Activated T-helper 1 cell treated with anti-CD3 and anti-CD28 coated beads, Interleukin-2, amount 50 U/mL, for 16 hours (primary cell): ENCODE measurements at places on chromosomes 3 and 15.

DNA sequence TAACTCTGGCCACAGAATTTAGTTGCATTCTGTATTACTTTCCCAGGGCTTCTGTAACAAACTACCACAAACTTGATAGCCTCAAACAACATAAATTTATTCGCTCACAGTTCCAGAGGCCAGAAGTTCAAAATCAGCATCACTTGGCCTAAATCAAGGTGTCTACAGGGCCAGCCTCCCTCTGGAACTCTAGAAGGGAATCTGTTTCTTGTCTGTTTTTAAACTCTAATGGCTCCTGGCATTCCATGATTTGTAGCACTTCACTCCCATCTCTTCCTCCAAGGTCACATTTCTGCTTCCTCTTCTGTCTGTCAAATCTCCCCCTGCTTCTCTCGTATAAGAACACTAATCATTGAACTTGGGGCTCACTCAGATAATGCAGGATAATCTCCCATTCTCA lies 151.9 kb upstream of the ARPP21 start:
- DNase-seq, result no peak

- DNase-seq, result no peak
Measured at GRCh38 chr3:152434142-152434541, 165.4 kb downstream of the MBNL1 start.

DNA sequence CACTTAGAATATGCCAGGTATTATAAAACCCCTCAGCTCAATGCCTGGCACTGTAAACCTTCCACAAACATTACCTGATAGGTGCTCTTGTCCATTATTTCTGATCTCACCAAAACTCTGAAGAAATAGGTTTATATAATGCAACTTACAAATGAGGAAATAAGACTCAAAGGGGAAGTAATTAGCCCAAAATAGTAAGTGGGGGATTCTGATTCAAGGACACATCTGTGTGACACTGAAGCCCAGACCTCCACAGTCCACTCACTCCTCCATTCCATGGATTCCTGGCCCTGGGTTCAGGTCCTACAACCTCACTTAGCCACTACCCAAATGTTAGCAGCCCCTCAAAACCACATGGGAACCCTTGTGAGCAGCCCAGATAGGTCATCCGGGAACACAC lies 49.9 kb downstream of the TRANK1 start:
- DNase-seq, result no peak

DNA sequence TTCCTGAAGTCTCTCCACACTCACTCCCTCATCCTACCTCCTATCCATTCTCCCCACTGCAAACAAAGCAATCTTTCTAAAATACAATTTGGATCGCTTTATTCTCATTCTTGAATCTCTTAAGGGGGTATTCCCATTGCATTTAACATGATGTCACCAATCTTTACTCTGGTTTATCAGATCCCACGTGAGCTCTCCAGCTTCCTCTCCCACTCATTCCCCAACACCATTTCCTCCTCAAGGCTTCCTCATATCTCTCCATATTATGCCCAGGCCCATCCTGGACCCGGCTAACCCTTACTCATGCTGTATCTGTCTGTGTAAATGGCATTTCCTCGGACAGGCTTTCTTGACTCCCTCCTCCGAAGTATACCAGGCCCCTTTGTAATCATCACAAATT lies 165.0 kb downstream of the CD47 start:
- DNase-seq, result no peak

GRCh38 chr3:17583530-17583929 lies 158.9 kb downstream of the TBC1D5 start:
- DNase-seq, result no peak

GRCh38 chr3:109806929-109807328 lies 469.6 kb upstream of the DPPA4 start:
- peak; percentile 6 for DNase-seq

- no peak for DNase-seq
Measured at GRCh38 chr3:132399054-132399929, 18.0 kb upstream of the DNAJC13 start.

DNA sequence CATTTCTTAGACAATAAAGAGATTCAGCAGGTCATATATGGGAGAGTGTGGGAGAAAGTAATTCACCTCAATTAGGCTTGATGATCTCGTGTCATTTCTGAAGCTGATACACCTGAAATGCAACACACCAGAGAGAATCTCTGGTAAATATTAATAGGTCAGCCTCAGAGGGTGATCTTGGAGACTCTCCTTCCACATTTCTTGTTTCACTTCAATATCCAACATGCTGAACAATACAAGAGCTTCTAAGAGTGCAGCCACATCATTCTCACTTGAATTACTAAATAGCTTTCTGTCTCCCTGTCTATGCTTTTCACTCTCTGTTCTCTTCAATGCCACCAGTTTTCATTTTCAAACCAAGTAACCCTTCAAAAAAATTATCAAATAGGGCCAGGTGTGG lies 71.1 kb upstream of the GK5 start:
- DNase-seq, result no peak

DNA sequence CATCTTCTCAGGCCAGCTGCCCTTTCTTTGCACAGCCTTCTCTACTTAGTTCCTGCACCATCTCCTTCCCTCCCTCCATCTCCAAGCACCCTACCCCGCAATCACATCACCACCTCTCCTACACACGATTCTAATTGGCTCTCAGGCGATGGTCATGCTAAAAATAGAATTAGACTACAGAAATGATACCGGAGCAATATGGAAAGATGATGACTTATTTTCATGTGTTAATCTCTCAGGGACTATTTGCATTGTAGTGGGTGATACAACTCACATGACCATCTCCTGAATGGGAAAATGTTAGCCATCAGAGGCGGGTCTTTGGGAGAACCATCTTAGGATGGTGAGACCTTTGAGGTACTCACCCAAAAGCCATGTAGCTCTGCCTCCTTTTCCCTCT lies 54.7 kb upstream of the PPARG start:
- DNase-seq, result no peak

DNA sequence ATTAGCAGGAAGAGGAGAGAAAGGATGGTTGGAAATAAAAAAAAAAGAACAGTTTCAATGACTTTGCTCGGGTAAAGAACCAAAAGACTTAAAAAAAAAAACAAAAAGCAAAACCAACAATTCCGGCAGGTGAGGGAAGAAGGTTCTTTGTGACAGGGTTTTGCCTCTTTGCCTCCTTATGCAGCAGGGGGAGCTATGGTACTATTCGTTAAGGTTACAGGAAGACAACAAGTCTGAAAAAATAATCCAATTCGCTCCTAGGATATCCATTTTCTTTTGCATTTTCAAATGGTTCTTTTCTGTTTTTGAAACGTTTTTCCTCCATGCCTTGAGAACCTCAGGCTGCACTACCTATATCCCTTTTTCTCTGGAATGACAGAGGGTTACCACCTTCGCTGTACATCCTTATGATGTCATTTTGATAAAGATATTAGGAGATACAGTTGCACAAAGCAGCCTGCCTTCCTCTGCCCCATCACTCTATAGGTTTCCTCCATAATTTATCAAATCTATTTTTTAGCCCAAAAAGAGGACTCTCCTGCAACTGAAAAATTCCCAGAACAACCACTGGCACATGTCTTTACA lies 55.0 kb downstream of the CFAP20DC start:
- DNase-seq, result no peak

DNA sequence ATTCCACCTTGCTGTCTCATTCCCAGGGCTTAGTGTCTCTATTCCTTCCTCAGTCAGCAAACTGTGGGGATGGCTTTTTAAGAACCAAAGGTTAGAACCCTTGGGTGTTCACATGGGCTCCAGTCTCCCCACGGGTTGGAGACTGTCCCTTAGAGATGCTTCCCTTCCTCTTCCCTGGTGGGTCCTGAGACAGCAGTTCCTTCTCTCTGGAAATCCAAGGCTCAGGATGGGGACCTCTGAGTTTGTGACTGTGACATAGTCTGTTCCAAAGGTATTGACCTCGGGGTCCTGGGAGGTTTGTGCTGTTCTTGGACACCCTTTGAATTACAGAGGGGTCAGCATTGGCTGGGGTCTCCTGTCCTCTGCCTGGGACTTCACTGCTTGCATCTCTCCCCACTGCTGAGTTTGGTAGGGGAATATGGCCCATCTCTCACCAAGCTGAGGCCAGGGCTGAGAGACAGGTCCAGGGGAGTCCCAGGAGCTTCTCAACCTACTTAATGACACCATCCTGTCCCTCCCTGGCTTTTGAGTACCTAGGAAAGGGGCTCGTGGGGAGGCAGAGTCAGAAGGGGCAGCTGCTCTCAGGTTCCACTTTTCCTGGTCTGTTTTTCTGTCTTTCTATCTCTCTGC lies 1.5 kb downstream of the GRM2 start:
- DNase-seq, result no peak

- no peak for DNase-seq
Measured at GRCh38 chr3:190119461-190120268, 1.0 kb downstream of the P3H2 start.

GRCh38 chr3:65045138-65045537 lies 357.3 kb upstream of the ADAMTS9 start:
- no peak for DNase-seq

DNA sequence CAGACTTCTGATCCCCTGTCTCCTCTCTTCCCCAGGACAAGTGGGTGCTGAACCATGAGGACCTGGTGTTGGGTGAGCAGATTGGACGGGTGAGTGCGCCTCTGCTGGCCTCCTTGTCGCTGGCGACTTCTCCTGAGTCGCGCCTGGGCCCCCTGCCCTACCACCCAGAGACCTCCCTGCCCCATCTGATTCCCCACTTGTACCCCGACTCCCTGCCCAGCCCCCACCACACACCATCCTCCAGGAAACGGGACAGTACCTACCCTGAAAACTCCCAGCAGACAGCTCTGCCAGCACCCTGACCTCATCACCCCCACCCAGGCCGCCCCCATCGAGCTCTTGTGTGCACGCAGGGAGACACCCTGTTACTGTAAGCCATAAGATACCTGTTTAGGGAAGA lies 7.7 kb downstream of the FES start:
- DNase-seq, result no peak

DNA sequence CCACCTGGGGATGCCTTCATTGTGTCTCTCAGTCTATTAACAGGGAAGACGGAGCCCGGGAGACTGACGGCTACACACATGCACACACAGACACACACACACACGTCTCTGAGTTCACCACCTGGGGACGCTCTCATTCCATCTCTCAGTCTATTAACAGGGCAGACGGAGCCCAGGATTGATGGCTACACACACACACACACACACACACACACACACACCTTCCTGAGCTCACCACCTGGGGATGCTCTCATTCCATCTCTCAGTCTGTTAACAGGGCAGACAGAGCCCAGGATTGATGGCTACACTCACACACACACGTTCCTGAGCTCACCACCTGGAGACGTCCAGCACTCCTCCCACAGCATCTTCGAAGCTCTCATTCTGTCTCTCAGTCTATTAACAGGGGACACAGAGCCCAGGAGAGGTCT lies 143.9 kb downstream of the OR4M2 start:
- DNase-seq, result no peak

DNA sequence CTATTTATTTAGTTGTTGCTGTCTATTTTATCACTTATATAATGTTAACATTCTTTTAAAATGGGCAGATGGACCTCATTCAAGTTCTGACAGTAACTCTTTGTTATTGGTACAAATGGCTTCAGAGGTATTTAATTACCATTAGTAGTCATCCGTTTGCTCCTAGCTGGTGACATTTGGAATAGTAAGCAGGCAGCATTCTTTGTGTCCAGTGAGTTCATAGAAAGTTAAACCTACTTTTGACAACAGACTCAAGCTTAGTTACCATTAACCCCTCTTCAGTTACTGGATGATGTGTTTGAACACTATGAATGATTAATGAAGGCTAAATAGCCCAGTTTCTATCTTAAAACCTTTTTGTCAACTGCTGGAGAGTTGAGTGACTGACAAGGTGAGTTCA lies 500.7 kb upstream of the ATP11B start:
- no peak for DNase-seq

- DNase-seq, result no peak
Measured at GRCh38 chr3:119695480-119695879, 7.3 kb upstream of the CFAP91 start.

GRCh38 chr3:136885357-136886213 lies 23.6 kb downstream of the NCK1 start:
- no peak for DNase-seq

- no peak for DNase-seq
Measured at GRCh38 chr3:82293435-82293834, 532.0 kb upstream of the GBE1 start.

GRCh38 chr3:16551342-16551976 lies 38.0 kb upstream of the RFTN1 start:
- no peak for DNase-seq

DNA sequence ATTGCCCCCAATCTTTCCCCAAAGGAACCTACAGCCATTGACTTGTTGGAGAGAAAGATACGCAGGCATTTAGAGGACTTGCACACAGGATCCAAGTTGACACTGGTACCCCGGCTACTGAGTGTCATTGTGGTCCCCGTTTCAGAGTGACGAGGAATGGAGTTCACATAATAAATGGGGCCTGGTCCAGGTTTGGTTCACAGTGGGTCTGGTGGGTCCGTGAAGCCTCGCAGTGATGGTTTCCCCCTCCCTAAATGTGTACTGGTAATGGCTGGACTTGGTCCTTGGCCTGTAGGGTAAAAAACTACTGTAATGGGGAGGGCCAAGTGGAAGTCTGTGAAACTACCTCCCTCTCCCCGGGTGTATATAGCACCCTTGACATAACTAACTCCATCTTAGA lies 232.1 kb upstream of the LYSMD4 start:
- DNase-seq, result no peak

DNA sequence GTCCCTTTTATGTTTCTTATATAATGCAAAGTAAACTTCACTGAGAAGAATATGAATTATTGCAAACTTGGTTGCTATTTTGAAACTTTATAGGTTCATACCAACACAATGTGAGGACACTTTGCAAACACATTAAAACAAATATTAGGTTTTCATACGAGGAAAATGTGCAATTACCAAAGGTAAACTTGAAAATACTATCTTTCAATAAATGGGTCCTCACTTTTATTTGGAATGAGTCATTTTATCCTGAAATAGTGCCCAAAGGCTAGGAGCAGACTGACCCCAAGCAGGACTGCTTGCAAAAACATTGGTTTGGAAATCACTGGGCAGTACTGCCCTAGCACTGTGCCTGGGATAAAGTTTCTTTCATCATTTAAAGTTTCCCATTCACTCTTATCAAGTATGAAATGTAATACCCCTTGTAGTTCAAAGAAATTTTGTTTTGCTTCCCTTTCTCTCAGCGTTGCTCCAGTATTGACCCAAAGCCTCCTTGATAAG lies 396.5 kb downstream of the EPHA3 start:
- no peak for DNase-seq

DNA sequence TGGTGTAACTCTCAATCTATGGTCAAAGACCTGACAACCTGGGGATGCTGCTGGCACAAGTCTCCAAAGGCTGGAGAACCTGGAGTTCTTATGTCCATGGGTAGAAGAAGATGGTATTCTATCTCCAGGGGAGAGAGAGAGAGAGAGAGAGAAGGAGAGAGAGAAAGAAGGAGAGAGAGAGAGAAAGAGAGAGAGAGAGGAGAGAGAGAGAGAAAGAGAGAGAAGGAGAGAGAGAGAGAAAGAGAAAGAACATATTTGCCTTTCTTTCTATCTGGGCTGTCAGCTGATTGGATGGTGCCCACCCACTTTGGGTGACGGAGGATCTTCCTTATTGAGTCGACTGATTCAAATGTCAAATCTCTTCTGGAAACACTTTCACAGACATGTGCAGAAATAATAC lies 84.6 kb downstream of the PPM1L start:
- DNase-seq, result no peak
